ENCODE measurements at places on chromosomes 2 and 18. TPM values are rescaled to one million over a fixed set of nuclear protein-coding genes. Genes with fewer than 3 reads are reported as not detected.

The STPG4 gene
- total RNA-seq, result not detected

The CAPN13 gene
- total RNA-seq, result not detected

The DSC3 gene
- total RNA-seq, result 2.8 TPM

The NT5C1B gene
- not detected for total RNA-seq

The GREB1 gene
- total RNA-seq, result 0.23 TPM

The RTP5 gene
- not detected for total RNA-seq

The ERFE gene
- total RNA-seq, result 11.2 TPM

The PTH2R gene
- not detected for total RNA-seq

The CRYGB gene
- not detected for total RNA-seq

The CCDC121 gene
- 2.6 TPM for total RNA-seq

The ST8SIA5 gene
- 0.09 TPM for total RNA-seq

The TYMS gene
- total RNA-seq, result 3.2 TPM

The TEX44 gene
- total RNA-seq, result not detected

The RASGRP3 gene
- 13.1 TPM for total RNA-seq

The ERICH2 gene
- not detected for total RNA-seq

The RNF125 gene
- total RNA-seq, result 2.2 TPM

The LDLRAD4 gene
- total RNA-seq, result not detected

The MEX3C gene
- 31.2 TPM for total RNA-seq

The RAPGEF4 gene
- 1.3 TPM for total RNA-seq

The PROC gene
- not detected for total RNA-seq

The SLC5A7 gene
- total RNA-seq, result not detected

The PLB1 gene
- 0.23 TPM for total RNA-seq

The COL6A3 gene
- 649 TPM for total RNA-seq

The CRYGC gene
- total RNA-seq, result not detected

The TM4SF20 gene
- not detected for total RNA-seq

The MDH1B gene
- total RNA-seq, result 0.93 TPM

The OTX1 gene
- total RNA-seq, result not detected

The LRRTM4 gene
- not detected for total RNA-seq

The CPLX4 gene
- not detected for total RNA-seq

The SNED1 gene
- 27.7 TPM for total RNA-seq

The UGT1A3 gene
- total RNA-seq, result not detected

The CYP27A1 gene
- 3.7 TPM for total RNA-seq

The FSIP2 gene
- under 0.01 TPM for total RNA-seq

The SCRN3 gene
- 9.9 TPM for total RNA-seq

The SKOR2 gene
- not detected for total RNA-seq

The ACKR3 gene
- total RNA-seq, result 15.8 TPM
